T-cell (primary cell): ENCODE measurements at places on chromosomes 11 and 22.

GRCh38 chr11:6110011-6110410 lies 2.5 kb downstream of the OR56B4 start:
- DNase-seq, result no peak

DNA sequence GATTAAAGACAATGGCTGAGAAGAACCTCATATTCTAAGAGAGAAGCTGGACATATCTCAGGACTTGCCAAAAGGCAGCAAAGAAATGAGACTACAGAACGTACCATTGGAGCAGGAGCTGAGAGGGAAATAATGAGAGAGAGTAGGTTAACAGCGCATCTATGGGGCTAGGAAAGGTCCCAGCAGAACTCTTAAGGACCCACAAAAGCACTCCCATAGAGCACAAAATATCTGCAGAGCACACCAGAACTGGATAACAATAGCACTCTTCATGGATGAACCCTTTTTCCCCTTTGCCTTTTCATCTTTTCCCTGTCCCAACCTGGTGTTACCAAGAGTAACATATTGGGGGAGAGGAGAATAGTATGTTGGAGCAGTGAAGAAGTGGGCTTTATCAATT lies 245.8 kb downstream of the METTL15 start:
- no peak for DNase-seq

- no peak for DNase-seq
These were observed 265.7 kb downstream of the OR4C45 start for GRCh38 chr11:50298182-50298988.

DNA sequence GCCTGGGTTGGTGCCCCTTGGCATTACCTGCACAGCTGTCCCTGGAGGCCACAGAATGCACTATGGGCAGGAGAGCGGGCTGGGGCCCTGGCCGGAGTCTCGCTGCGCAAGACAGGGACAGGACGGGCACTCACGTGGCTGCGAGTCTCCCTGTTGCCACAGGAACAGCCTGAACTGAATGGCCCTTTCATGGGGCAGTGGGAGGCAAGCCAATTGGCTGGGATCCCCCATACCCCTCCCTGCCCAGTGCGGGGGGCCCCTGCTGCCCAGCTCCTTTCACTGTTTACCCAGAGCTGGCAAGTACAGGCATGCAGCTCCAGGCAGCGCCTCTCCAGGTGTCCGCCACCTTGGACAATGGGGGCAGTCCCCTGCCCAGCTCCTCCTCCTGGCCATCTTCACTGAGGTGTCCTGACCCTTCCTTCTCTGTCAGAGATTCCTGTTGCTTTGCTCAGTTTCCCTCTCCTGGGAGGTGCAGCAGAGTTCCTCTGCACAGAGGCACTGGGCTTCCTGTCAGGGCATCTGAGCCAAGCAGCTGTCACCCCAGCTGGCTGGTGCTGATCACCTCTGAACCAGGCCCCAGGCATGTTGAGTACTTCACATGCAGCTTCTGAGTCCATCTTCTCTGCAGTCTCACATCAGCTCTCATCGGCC lies 5.2 kb downstream of the USP2 start:
- no peak for DNase-seq

GRCh38 chr11:112639469-112639868 lies 321.8 kb upstream of the NCAM1 start:
- no peak for DNase-seq

DNA sequence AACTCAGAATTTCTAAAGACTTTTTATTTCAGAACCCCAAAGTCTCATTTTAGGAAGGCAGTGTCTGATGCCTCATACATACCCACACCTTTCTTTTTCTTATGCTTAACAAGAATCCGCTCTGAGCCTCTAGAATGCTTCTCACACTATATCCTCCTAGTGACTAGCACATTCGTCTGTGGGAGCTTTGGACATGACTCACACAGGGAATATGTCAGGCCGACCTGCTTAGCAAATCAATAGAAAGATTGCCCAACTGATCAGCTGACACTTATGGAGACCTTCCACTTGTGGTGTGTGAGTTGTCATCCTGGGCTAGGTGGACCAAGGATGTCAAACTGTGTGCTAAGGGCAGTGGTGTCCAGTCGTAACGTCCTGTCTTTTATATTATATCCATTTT lies 129.9 kb upstream of the TTC12 start:
- DNase-seq, result no peak

- no peak for DNase-seq
These were observed 13.2 kb upstream of the PAFAH1B2 start for GRCh38 chr11:117130879-117131278.

GRCh38 chr22:30314915-30315314 lies 11.8 kb downstream of the TBC1D10A start:
- no peak for DNase-seq

DNA sequence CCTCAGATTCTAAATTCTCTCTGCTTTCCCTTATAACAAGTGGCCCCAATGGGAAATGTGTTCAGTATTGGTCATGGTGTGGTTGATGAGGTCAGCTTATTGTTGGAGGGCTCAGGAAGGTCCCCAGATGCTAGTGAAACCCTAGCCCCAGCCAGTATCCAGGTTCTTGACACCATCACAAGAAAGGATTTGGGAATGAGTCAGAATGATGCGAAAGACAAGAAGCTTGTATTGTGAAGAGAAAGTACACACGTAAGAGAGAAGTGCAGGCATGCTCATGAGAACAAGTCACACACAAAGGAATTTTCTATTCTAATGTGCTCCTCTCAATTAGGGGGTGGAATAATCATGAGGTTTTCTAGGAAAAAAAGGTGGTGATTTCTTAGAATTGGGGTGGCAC lies 34.9 kb upstream of the TRPC6 start:
- no peak for DNase-seq

DNA sequence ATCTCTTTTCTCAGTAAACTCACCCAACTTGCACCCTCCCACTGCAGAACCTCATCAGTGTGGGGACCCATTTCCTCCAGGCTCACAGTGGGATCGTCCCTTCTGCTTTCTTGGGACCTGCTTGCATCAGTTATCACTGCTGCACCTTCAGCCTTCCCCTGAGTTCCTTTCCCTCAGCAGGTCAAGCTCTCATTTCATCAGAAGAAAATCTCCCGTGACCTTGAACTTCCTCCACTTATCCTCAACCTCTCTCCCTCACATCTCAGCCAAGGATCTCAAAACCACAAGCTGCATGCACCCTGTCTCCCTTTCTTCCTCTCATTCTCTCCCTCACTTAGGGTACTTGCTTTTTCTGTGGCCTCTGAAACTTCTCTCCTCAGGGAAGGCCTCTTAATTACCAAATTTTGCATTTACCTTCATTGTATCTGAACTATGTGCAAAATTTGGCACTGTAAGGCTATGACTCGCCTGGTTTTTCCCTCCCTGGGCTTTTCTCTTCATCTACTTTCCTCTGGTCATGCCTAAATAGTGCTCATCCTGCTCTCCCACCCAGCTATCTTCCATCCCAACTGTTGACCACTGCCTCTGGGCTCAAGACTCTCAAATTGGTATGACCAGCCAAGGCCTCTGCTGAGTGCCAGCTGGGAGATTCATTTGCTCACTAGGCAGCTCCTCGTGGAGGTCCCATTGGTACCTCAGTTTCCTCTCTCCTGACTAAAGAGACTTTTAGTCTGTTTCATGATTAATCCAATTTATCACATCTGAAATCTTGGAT lies 2.7 kb upstream of the RCE1 start:
- DNase-seq, result no peak
